Activated naive CD4-positive, alpha-beta T cell (primary cell): ENCODE measurements at places on chromosomes 1 and 21.

DNA sequence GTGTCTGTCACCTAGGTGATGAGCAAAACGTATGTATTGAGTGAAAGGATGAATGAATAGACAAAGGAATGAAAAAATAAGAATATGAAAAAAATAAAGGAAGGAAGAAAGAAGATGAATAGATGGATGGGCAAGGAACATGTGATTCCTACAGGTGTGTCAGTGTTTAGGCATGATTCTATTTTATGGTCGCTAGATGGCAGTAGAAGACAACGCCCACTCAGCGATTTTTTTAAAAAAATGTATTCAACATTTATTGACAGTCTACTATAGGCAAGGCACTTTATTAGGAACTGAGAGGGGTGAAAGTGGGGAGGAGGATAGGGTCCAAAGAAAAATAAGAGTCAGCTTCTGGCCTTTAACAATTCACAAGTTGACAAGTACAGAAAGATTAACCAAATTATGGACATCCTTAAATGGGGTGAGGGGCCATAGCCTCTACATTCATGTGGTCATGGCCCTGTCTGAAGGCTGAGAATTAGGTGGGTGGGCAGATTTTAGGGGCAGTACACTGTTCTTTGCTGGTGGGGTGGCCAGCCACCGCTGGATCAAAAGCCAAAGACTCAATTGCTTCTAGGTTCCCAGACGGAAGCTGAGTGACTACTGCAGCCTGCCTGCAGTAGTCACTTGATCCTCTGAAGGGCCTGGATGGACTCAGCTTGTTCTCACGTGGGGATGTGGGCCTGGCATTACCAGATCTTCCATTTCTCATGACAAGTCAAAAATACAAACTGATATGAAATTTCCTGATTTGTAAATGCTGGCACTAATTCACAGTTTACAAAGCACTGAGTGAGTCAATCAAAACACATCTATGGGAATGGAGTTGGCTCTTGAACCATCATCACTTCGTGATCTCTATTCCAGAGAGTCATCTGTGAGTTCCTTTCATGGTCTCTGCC lies 83.9 kb downstream of the FASLG start:
- no peak for DNase-seq

- no peak for DNase-seq
Observed at GRCh38 chr1:100921110-100921706, 25.3 kb downstream of the SLC30A7 start.

GRCh38 chr1:86583032-86583431 lies 36.2 kb downstream of the CLCA4 start:
- no peak for DNase-seq

DNA sequence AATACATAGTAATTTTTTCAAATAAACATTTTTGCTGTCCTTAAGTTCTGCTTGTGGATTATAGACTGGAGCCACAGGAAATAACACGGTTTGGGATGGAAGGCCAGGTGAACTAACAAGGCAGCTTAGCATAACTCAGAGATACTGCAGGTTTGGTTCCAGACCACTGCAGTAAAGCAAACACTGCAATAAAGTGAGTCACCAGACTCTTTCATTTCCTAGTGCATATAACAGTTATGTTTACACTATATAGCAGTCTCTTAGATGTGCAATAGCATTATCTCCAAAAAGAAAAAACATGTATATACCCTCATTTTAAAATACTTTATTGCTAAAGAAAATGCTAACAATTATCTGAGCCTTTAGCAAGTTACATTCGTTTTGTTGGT lies 22.0 kb downstream of the LRRC42 start:
- no peak for DNase-seq

DNA sequence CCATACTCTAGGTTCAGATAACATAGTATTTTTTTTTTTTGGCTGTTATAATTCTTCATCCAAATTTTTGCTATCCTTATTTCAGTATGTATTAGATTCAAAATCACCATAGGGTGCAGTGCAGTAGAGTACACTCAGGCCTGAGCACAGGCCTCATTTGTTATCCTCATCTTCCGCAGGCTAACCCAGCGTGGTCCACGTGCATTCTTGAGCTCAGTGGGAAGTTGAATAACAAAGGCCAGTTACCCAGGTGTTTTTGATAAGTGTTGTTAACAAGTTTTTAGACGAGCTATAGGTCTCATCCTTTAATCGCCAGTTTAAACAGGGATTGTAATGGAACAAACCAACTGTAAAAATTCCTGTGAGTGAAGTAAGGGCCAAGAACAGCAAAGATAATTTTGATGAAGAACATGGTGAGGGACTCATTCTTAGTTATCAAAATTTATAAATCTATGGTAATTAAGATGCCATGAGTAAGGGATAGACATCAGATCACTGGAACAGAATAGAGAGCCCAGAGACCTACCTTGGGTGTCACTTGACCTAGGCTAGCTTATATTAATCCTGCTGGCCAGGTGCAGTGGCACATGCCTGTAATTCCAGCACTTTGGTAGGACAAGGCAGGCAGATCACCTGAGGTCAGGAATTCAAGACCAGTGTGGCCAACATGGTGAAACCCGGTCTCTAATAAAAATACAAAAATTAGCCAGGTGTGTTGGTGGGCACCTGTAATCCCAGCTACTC lies 22.0 kb downstream of the FLVCR1 start:
- no peak for DNase-seq

DNA sequence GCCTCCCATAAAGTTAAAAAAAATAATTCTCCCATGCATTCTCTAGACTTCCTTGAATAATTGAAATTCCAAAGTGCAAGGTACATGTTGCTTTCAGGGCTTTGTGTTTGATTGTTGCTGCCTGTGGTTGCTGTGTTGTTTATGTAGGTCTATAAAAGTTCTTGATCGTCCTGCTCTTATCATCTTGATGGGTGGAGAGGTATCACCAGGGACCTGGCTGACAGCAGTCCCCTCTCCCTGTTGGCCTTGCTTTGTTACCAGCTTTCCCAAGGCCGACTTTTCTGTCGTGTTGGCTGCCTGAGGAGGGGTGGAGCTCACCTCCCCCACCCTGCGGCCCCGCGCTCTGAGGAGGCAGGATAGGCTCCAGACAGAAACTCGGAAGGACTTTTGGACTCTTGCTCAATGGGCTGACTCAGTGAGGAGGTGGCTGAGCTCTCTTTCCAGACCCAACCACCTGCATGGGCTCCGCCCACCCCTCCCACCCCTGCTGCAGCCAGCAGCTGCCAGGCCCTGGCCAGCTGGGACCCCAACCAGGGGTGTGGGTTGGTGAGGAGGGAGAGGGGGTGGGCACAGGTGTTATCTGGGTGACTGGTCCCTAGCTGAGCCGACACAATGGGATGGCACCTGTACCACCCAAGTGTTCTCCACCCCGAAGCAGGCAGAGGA lies 2.0 kb downstream of the INAVA start:
- DNase-seq: no peak

DNA sequence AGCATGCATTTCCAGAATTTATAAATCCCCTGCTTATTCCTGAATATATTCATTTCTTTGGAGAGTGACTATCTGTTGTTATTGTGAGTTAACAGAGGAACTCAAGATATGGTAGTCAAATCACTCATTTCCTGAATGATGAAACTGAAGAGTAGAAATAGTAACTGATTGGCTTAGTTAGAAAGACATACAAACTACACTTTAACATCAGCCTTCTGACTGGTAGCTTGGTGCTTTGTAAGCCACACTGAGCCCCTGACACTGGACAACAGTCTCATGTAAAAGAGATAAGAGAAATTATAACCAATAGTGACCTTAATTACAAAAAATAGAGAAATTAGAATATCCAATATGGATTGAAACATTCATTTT lies 4.8 kb downstream of the GBP7 start:
- DNase-seq: no peak

GRCh38 chr1:197027359-197027758 lies 39.7 kb downstream of the F13B start:
- no peak for DNase-seq

GRCh38 chr1:43293176-43293575 lies 7.6 kb upstream of the TIE1 start:
- no peak for DNase-seq

DNA sequence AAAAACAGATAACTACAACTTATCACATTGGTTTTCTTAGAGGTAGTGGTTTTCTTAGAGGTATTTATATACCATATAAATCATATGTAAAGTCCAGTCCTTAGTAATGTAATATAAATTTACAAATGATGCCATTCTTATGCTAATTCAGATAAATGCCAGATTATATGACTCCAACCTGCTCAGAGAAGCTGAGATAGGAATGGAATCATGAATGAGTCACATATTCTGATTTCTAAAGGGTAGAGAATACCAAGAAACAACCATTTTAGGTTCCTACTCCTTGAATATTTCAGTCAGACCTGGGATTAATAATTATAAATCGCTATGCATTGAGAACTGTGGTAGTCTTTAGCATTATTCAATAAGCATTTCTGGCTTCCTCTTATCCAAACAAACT lies 760.1 kb upstream of the NEGR1 start:
- no peak for DNase-seq

- DNase-seq: no peak
Observed at GRCh38 chr1:193677874-193678273, 491.5 kb upstream of the B3GALT2 start.

DNA sequence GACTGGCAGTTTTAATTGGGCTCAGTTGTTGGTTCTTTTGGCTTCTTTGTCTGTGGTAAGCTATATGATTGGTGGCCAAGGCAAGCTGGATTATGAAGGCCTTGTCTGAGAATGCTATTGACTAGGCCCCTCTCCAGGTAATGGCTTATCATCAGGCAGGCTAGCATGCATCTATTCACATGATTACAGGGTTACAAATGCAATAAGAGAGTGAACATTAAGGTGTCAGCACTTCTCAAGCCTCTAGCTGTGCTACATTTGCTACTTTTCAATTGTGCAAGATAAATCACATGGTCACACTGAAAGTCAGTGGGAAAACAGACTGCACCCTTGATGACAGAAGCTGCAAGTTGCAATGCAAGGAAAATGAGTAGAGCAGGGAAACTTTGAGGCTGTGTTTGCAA lies 550.9 kb upstream of the TMPRSS15 start:
- no peak for DNase-seq

DNA sequence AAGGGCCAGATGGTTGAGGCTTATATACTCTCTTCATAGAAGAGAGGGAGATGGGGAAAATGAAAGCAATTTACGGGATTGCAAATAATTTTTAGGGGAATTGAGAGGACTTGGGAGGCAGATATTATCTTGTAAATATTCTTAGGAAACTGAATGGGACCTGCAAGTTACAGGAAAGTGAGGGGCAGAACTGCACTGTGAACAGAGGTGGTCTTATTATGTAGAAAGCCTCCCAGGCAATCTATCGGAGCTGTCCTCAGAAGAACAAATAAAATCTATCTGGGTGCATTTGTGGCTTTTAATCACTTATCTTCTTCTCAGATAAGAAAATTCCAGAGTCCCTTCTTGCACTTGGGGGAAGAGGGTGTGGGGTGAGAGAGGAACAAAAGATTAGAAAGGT lies 223.5 kb downstream of the RHOU start:
- DNase-seq: no peak

- no peak for DNase-seq
Observed at GRCh38 chr1:115828101-115829022, 12.6 kb downstream of the NHLH2 start.

DNA sequence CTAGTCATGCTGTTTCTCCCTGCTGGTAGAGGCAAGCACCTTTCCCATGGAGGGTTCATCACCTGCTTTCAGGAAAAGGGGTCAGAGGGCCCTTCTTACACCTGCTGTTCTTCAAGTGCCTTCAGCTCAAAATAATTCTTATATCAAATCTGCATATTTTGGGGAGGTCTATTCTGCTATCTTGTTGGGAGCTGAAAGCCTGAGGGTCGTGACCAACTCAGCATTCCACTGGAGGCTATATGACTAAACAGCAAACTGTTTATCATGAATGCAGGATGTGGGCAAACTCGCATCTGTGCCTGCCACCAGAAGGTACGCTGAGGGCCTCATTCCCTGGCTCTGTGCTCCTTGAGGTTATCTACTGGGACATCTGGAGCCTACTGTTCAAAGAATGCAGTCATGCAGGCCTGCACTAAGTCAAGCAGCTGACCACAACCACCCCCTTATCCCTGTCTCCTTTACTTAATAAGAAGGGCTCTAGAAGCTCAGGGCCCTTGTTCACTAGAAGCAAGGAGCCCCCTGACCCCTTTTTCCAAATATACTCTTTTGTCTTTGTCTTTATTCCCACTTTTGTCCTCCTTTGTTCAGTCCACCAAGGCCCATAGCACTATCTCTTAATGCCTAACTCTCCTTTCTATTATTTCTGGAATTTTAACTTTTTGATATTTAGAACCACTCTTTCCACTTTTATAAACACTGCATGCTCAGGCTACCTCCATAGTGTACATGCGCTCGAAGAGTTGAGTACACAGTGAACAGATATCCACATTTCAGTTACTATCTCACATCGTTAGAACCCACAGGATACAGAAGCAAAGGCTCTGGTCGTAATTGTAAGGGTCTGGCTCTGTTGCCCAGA lies 4.5 kb upstream of the TRIM17 start:
- no peak for DNase-seq

GRCh38 chr1:119674835-119675289 lies 26.8 kb upstream of the ZNF697 start:
- no peak for DNase-seq

DNA sequence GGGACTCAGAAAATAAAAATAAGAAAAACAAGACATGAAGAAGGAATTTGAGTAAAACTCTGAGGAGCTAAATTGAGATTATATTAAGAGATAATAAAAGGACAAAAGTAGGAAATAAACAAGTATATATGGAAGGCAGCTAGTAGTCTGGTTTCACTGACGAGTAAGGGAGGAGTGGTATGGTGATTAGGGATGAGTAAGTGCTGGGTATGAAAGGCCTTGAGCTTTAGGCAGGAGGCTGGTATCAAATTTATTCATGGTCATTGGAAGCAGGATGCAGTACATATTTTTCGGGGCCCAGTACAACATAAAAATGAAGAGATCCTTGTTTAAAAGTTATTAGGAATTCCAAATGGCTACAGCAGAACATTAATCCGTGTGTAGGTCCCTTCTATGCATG lies 789.7 kb upstream of the PRMT6 start:
- DNase-seq: no peak

DNA sequence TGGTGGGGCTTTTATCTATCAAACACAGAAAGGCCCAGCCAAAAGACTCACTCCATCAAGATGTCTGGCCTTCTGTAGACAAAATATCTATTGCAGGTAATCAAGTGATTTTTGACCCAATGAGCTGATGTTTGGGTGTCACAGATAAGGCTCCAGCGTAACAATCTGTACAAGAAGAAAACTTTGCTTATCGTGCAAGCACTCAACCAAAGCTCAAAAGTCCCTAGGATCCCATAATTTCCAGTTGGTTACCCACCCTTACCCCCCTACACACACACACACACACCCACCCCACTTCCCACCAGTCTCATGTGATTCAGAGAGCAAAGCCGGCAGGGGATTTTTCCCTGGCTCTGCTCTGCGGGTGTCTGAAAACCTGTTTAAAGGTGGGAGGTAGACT lies 5.8 kb downstream of the ITPKB start:
- DNase-seq: no peak

DNA sequence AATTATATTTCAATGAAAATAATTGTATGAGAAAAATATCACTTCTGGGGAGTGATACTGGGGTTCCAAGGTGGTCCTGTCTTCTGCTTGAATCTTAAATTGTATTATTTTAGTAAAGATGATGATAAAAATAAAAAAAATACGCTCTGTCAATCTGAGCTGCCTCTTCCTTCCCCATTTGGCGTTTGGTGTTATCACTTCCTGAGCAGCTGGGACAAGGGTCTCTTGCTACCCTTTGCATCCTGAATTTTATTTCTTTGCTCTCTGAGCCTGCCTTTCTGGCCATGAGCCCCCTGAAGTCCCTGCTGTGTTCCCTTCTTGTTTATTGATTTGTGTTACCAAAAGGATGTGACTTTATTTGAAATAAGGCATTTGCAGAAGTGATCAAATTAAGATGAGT lies 111.0 kb downstream of the KCNJ6 start:
- DNase-seq: no peak

- DNase-seq: no peak
Observed at GRCh38 chr1:186463511-186463910, 2.6 kb upstream of the PDC start.
